ENCODE measurements at places on chromosomes 12 and 14.

DNA sequence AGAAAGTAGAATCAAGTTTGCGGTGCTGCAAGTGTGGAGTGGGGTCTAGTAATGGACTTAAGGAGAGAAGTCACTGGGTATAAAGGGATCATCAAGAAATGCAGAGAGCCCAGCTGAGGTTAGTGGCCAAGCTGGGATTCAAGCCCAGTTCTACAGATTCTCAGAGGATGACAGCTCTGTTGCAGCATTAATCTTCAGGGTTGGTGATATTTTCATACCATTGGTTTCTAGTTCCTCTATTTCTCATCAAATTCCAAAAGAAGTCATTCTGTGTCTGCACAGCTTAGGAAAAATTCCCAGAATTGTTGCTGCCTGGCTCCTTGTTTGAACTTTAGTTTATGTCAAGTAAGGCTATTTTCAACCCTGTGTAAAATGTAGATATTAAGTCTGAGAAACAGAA, 169.5 kb upstream of the NTF3 start:
- no peak for DNase-seq

DNA sequence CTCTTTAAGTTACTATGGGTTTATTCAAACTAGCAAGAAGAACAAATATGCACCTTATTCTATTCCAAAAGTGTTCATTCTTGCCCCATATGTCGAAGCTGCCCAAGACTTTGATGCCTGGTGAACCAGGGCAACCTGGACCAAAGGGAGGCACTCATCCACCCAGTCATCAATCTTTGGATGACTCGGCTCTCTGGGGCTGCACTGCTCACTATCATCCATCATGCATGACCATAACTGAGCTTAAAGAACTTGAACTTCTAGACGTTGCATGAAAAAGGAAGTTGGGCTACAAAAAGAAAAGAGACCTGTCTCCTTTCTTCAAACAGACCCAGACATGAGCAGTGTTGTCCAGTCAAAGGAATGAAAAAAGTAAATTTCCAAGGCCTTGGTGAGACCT, 1.2 kb downstream of the KRT4 start:
- no peak for DNase-seq

GRCh38 chr14:74879427-74880182, 2.1 kb upstream of the DLST start:
- DNase-seq: no peak

- DNase-seq: peak; percentile 26
Measured at GRCh38 chr12:46675736-46676135, 150.1 kb downstream of the SLC38A4 start.

- DNase-seq: no peak
Measured at GRCh38 chr12:108972358-108972757, 48.5 kb downstream of the SVOP start.

- peak; percentile 50 for DNase-seq
Measured at GRCh38 chr12:14238221-14238792, 127.2 kb upstream of the ATF7IP start.

GRCh38 chr14:69672356-69672755, 61.0 kb downstream of the SUSD6 start:
- DNase-seq: no peak

DNA sequence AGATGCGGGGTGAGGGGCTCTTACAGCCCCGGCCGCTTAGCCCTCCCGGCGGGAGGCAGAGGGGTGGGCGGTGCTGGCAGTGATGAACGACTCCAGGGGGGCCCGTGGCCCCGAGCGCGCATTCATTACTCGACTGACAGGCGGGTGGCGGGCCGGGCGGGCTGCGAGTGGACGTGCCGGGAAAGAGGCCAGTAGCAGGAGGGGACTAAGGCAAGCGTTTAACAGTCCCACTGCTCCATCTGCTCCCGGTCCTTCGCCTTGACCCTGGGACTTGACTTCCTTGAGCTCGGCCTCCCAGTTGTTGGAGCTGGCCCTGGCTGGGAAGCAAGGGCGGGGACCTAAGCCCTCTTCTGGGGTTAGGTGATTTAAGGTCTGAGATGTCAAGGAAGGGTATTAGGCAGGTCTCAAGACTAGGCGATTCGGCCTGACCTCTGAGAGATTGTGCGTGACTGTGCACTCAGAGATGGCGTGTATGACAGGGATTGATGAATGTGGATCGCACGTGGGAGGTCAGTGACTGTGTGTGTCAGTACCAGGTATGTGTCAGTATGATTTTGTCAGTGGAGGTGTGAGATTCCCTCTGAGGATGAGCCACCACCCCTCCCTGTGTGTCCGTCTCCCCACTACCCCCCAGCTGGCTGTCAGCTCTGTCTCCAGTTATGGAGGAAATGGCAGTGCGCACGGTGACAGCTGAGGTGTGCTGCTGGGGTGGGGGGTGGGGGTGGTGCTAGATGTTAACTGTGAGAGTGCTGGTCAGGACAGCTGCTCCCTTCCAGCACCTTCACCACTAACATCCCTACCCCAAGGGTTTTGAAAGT, 3.6 kb upstream of the DNAJC22 start:
- DNase-seq: no peak

- DNase-seq: no peak
Measured at GRCh38 chr14:90681929-90682328, 134.3 kb downstream of the TTC7B start.

DNA sequence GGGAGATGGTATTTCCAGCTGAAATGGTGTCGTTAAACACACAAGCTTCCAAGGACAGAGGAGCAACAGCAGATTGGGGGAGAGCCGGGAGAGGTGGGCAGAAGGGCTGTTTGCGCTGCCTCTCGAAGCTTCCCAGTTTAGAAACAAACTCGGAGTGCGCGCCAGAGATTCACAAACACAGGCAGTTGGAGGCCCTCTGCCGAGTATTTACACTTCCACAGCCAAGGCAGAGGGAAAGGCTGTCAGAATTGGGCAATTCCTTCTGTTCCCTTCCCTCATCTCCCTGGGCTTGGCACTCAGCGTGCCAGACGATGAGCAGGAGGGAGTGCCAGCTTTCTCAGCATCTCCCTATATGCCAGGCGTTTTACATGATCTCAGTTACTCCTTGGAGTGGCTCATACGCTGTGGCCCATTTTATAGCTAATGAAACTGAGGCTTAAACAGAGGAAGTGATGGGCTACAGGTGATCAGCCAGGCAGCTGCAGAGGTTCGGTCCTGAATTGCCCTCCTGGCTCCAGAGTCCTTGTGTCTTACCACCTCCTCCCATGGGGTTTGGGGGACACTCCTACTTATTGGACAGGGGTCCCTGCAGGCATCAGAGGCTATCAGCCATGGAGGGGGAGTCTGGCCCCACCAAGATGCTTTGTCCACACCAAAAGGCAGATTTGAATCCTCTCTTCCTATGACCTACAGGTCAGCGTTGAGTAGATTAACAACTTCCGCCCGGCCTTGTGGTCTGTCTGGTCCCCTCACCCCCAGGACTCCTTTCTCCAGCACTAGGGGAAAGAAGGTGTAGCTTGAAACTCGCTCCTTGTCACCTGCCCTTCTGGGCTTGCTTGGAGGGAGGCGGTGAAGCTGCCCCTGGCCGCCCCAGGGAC, 3.1 kb downstream of the FAM222A start:
- no peak for DNase-seq

GRCh38 chr12:6078398-6079096, 45.9 kb downstream of the VWF start:
- DNase-seq: no peak

DNA sequence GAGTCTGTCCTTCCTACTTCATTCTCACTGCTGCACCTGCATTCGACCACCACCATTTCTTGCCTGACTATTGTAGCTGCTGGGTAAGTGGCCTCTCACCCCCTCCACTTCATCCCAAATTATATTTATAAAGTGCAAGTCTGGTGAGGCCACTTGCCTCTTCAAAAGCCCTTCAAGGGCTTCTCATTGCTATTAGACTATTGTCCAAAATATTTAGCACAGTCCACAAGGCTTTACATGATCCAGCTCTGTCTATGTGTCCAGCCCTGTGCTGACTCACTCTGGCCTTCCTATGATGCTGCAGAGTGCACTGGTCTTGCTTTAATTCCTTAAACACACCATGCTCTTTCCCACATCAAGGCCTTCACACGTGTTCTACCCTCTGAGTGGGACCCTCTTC, 46.0 kb downstream of the PAH start:
- no peak for DNase-seq

GRCh38 chr12:86772696-86773095, 516.5 kb upstream of the MGAT4C start:
- no peak for DNase-seq

- DNase-seq: no peak
Measured at GRCh38 chr12:5716201-5716600, 228.9 kb downstream of the ANO2 start.

DNA sequence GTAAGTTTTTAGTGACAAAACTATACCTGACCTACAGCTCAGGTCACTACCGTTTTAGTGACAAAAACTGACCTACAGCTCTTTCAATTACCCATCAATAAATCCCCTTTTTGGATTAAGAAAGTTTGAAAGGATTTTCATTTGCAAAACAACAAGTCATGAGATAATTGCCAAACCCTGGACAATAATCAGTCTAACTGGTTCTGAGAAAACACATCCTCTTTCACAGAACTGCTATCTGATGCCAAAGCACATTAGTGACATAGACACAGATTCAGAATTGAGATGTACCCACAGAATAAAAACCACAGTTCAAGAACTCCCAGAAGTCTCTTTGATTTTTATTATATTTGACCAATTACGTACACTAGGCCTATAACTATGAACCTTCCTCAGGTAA, 126.0 kb upstream of the COCH start:
- no peak for DNase-seq

DNA sequence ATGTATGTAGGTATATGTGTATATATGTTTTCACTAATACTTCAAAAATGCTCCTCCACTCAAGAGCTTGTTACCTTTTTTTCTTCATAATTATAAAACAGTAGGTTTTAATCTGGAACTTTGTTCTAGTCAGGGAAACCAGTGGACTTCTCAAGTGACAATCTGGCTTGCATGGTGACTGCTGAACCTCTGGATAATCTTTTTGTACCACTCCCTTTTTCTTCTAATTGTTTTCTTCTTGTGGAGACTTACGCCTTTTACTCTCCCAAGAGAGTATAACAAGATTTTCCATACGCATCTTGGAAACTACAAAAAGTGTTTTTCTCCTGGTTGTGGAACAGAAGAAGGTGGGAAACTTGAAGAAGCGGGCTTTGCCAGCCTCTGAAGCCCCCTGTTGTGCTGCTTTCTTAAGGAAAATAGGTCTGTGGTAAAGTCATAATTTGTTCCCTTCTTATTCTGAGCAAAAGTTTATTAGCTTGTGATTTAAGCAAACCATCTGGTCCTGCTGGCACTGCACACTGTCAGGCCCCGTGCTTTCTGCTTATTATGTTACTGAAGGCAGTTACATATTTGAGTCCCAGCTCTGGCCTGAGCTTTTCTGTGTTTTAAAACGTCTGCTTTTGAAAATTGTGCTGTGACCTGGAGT, 291.8 kb downstream of the ERC1 start:
- DNase-seq: no peak

DNA sequence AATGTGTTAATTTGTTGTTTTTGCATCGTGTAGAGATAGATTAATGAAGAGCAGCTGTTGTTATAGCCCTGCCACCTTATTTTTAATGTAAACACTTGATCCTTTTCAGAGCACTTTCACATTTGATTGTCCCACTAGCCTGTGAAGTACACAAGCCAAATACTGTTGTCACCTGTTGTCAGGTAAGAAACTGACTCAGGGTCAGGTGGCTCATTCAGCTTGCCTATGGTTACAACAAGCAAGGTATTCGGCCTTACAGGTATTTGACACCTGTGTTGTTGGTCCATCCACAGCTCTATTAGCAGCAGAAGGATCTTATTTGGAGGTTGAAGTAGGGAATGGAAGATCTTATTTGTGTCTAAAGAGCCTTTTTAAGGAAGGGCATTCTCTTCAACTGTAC, 108.9 kb downstream of the GPR135 start:
- DNase-seq: no peak

- no peak for DNase-seq
Measured at GRCh38 chr12:96130396-96131059, 63.6 kb upstream of the ELK3 start.

- no peak for DNase-seq
Measured at GRCh38 chr12:125503128-125503527, 437.9 kb downstream of the AACS start.

DNA sequence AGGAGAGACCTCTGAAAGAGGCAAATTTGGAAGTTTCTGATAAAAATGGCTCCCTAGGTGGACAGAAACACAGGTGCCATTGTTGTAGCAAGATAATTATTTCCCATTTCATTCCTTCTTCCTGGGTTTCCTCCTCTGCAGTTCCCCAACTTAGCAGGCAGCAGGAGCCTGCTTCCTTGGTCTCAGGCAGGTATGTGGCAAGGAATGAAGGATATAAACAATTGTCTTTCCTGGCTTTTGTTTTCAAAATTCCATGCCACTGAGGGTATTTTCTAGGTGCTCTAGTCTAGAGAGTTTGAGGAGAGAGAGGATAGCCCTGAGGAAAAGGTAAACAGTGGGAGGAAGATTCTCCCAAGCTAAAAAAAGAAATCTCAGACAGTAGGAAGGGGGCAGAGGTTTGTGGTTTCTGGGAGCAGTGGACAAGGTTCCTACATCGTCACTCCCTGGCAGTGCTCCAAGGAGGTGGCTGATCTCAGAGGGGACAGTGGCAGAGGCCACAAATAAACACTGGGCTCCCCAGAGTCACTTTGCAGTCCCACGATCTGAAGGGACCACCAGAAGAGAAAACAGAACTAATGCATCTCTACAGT, 82.6 kb upstream of the IGF1 start:
- DNase-seq: no peak

GRCh38 chr12:114450515-114451300, 44.8 kb upstream of the TBX5 start:
- no peak for DNase-seq

DNA sequence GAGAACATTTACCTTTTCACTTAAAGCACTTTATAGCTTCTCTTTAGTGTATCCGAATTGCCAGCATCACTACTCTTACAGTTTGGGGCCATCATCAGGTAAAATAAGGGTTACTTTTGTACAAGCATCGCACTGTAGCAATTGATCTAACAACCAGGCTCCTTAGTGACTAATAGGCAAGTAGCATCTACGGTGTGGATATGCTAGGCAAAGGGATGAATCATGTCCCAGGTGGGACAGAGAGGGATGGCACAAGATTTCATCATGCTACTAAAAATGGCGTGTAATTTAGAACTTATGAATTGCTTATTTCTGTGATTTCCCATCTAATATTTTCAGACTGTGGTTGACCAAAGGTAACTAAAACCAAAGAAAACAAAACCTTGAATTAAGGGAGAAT, 582.3 kb downstream of the KCNH5 start:
- DNase-seq: no peak

DNA sequence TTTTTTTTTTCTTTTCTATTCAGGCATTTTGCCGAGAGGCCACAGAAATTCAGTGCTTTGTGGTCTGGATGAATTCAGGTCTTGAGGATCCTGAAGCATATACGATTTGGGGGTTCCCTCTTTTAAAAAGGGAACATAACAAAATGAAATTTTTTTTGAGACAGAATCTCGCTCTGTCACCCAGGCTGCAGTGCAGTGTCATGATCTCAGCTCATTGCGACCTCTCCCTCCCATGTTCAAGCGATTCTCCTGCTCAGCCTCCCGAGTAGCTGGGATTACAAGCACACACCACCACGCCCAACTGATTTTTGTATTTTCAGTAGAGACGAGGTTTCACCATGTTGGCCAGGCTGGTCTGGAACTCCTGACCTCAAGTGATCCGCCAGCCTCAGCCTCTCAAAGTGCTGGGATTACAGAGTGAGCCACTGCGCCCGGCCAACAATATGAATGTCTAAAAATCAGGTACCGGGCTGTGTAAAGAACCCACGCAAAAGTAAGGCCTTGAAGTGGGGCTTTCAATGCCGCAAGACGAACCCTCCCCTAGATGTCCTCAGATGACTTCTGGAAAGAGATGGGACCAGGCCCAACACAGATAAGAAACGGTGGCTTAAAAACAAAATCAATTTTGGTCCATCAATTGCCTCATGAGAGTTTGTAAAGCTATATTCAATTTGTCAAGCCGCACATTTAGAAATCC, 30.0 kb downstream of the TESC start:
- DNase-seq: no peak

Data from CD4-positive, alpha-beta T cell treated with Interleukin-12 subunit alpha and Interleukin-12 subunit beta, for 1 hour (primary cell).